ENCODE measurements at places on chromosomes 5 and 9.

DNA sequence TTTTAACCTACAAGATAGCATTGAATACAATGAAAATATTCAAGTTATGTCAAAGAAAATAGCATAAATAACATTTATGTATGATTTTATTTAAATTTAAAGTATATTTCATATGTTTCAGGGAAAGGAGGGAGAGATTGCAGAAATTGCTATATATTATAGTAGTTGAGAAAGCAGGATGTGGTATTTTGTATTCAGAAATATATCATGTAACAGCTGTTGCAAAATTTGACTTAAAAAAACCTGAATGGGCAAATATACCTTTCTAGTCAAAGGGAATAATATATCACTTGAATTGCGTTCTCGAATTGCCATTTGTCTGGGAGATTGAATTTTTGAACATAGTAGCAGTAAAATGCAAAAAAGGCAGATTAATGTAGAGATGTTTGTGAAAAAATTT lies 80.6 kb downstream of the PAM start:
- no peak for DNase-seq

DNA sequence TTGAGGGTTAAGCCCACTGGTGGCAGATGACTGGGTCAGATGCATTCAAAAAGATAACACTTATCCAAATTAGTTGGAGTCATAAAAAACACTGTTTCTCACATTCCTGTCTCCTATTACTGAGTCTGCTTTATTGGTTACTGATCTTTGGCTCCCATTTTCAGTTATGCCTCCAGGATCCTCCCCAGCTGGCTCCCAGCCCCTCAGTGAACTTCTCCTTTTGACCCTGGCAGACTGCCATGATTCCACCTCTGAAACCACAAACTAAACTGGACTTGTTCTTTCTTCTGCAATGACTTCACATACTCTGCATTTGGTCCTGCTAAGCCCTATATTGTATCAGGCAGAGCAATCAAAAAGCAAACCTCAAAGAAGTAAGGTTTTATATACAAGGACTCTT lies 860.8 kb upstream of the DMAC1 start:
- DNase-seq = peak; percentile 39

- DNase-seq = no peak
Observed at GRCh38 chr9:18260521-18260920, 213.4 kb upstream of the ADAMTSL1 start.

GRCh38 chr9:125477089-125477544 lies 215.5 kb downstream of the GAPVD1 start:
- DNase-seq = no peak

GRCh38 chr5:163880302-163880701 lies 374.9 kb downstream of the MAT2B start:
- DNase-seq = no peak

- no peak for DNase-seq
Observed at GRCh38 chr9:86387376-86387775, 33.2 kb upstream of the TUT7 start.

DNA sequence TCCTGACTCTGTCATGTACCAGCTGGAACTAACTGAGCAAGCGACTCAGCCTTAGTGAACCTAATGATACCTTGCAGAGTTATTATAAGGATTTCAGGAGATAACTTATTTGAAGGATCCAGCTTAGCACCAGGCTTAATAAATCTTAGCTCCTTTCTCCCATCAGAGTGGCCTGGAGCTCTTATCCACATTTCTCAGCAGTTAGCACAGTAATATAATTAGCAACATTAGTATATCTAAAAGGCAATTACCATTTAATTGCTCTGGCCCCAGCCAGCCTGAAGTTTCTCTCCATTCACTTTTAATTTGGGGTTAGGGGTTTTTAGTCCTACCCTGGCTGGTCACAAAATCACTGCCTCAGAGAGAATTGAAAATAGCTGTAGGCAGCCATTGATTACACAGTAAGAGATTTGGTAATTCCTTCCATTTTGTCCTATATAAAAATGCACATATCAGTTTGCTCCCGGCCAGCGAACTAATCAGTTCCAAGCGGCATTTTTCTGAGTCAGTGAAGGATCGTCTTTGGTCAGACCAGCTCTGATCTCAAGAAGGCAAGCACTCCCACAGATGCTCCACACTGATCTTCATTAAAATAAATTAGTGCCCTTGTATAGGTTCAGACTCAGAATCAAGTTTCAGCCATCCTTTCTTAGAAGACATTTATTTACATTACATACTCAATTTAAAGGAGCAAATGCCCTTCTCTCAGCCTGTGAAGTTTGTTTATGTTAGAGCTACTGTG lies 56.6 kb downstream of the SNCAIP start:
- DNase-seq = no peak

DNA sequence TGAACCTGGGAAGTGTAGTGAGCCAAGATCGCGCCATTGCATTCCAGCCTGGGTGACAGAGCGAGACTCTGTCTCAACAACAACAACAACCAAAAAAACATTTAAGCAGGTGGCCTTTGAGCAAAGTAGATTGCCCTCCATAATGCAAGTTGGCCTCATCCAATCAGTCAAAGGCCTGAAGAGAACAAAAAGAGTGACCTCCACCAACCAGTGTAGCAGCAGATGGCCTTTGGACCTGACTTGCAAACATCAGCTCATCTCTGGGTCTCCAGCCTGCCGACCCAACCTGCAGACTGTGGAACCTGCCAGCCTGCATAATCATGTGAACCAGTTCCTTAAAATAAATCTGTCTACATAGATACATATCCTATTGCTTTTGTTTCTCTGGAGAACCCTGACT lies 7.5 kb downstream of the FRRS1L start:
- no peak for DNase-seq

- DNase-seq = no peak
Observed at GRCh38 chr5:136232316-136232715, 39.4 kb upstream of the SMIM32 start.

DNA sequence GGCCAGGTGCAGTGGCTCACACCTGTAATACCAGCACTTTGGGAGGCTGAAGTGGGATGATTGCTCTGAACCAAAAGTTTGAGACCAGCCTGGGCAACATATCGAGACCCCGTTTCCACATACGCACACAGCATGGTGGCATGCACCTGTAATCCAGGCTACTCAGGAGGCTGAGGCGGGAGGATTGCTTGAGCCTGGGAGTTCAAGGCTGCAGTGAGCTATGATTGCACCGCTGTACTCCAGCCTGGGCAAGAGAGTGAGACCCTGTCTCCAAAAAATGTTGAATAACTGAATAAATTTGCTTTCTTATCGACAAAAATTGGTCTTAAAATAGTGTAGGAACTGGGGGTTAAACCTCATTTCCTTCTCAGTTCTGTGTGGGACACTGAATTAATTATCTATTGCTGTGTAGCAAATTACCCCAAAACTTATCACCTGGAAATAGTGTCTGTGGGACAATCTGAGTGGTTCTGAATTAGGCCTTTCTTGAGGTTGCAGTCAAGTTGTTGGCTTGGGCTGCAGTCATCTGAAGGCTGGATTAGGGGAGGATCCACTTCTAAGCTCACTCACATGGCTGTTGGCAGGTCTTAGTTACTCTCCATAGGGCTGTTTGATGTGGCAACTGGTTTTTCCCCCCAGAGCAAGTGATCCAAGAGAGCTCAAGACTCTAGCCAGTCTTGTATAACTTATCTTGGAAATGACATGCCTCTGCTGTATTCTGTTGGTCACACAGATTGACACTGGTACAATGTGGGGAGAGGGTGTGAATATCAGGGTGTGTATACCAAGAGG lies 2.0 kb downstream of the SNX30 start:
- DNase-seq = no peak

All from head of caudate nucleus (tissue), 42 donors.